ENCODE measurements at places on chromosomes 12 and 14.

GRCh38 chr14:73710737-73711136, 3.4 kb downstream of the PNMA1 start:
- no peak for DNase-seq

DNA sequence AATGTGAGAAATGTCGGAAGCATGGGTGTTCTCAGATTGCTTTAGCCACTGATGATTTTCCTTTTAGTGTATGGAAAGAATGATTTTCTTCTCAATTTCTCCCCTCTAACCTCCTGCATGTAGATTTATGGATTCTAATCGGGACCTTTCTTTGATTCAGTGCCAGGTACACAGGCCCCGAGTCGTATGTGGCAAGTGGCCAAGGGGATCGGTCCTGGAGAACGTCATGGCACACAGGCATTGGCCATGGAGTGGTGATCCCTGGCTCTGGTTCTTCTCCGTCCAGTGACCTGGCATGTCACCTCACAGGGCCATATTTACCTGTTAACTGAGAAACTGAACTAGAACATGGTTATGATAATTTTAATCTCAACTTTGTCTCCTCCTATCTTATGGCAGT, 58.1 kb downstream of the ETV6 start:
- no peak for DNase-seq

GRCh38 chr14:90558041-90558982, 161.5 kb downstream of the CALM1 start:
- DNase-seq = no peak

DNA sequence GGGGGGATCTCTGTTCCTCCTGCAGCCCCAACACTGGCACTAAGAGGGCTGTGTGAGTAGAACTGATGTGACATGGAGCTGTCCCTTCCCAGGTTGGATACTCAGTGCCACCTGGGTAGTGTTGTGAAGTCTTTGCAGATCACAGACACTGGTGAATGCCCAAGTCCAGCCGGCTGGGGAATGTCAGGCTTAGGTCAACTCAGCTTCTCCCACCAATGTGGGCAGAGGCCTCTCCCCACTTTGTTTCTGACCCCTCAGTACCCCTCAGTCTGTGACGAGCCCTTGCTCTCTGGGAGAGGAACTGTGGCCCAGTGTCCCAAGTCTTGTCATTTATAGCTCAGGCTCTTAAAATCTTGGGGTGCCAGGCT, 11.3 kb downstream of the SLC25A29 start:
- no peak for DNase-seq

- DNase-seq = no peak
Measured at GRCh38 chr12:99223579-99223978, 424.0 kb upstream of the GARIN6 start.

- DNase-seq = no peak
Measured at GRCh38 chr12:6507102-6507998, 13.4 kb downstream of the NCAPD2 start.

GRCh38 chr14:105711841-105712460, 185.6 kb downstream of the TMEM121 start:
- no peak for DNase-seq

- no peak for DNase-seq
Measured at GRCh38 chr14:61547186-61548069, 147.9 kb upstream of the HIF1A start.

- DNase-seq = no peak
Measured at GRCh38 chr14:63644741-63645140, 3.1 kb upstream of the WDR89 start.

DNA sequence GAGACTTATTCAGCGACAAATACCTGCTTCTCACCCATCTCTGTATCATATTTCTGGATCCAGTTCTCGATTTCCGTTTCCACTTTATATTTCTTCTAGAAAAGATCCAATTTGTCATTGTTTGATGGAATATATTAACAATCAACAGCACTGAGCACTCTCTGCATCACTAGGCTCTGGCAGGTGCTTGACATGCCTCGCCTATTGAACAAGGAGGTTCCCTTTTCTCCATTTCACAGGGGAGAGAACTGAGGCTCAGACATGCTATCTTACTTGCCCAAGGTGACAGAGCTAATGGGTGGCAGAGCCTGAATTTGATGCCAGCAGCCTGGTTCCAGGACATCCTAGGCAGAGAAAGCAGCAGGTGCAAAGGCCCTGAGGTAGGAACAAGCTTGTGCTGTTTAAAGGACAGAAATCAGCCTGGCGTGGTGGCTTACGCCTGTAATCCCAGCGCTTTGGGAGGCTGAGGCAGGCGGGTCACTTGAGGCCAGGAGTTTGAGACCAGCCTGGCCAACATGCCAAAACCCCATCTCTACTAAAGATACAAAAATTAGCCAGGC, 12.1 kb downstream of the RITA1 start:
- no peak for DNase-seq

DNA sequence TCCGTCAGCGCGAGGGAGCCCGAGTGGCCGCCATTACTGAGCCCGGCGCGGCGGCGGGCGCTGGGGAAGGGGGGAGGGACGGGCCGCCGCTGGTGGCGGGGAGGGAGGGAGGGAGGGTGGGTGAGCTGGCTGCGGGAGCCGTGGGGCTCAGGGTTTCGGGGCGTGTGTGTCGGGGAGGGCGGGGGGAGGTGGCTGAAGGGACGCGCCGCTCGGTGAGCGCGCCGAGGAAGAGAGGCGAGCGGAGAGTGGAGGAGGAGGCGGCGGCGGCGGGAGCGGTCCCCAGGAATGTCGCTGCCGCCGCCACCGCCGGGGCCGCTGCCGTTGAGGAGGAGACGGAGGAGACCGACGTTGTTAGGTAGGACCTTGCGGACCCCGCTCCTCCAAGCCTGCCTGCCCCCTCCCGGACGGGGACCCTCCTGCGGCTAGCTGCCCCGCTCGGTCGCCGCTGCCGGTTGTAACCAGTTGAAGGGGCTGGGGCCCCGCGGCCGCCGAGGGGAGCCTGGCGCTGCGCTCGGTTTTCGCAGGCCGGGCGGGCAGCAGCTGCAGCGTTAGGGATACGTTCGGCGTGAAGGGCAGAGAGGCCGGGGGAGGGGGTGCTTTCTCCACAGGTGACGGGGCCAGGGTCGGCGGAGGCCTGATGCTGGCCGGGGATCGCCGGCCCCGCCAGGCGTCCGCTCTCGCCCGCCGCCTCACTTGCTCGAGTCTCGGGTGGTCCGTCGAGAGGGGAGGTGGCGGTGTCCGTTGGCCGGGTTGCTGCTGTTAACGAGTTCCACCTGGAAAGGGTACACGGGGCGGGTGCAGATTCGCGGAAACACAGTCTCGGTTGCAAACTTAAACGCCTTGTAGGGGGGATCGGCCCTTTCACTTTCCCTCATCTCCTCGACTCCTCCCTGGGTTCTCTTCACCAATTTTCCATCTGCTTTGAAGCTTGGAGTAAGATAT, at the start of gene ARHGAP5:
Gene ARHGAP5 (plus strand): TSS at position 224 of the 942 bp plus-strand sequence. CDS start 13,366 bp downstream, outside the sequence.
- peak; percentile 59 for DNase-seq

DNA sequence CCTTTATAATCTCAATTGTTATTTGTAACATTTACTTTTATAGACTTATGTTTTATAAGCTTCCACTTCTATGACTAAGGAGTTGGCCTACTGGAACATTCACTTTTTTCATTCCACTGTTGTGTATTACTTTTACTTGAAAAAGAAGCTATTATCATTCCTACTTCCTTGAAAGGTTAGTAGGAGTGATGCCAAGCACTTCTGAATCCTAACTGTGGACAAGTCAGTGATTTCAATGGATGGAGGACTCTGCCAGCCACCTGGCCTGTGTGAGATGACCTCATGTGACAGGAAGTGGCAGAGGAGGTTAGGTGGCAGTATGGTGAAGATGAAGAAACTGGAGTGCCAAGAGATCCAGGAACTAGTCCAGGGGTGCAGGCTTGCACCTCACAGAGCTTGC, 46.0 kb downstream of the TECPR2 start:
- DNase-seq = no peak

- peak; percentile 48 for DNase-seq
Measured at GRCh38 chr14:89455412-89455811, 38.4 kb upstream of the FOXN3 start.

DNA sequence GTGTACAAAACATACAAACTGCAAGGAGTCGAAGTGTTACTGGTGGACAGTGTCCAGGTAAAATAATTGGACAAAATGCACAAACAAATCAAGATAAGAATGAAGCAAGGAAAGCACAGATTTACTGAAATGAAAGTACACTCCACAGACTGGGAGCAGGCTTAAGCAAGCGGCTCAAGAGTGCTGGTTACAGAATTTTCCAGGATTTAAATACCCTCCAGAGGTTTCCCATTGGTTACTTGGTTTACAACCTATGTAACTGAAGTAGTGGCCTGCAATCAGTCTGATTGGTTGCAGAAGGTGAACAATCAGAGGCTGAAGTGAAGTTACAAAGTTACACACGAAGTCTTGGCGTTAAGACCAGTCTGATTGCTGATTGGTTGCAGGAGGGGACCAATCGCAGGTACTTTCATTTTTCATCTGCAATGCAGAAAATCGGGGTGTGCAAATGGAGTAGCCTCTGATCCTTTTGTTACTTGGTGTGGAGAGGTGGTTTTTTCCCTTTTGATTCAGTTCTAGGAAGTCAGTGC, 11.6 kb upstream of the SCN8A start:
- no peak for DNase-seq

GRCh38 chr14:49691031-49691430, 1.9 kb upstream of the KLHDC1 start:
- DNase-seq = no peak

GRCh38 chr12:108667349-108667748, 33.7 kb upstream of the SELPLG start:
- no peak for DNase-seq

DNA sequence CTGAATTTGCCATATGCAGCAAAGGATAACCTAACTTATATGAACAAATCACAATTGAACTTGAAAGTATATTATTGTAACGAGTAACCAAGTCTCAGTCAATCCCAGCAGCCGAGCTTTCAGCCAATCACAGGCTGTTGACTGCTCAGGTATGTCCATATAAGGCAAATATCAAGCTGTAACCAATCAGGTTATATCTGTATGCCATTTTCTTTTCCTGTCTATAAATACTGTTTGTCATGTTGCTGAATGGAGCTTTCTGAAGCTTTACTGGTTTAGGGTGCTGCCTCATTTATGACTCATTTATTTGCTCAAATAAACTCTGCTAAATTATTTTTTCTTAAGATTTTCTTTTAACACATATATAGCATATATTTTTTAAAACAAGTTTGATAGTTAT, 1059.5 kb downstream of the GALC start:
- DNase-seq = no peak

- DNase-seq = no peak
Measured at GRCh38 chr12:85843606-85844310, 7.5 kb upstream of the RASSF9 start.

- DNase-seq = no peak
Measured at GRCh38 chr12:117816-118345, 51.3 kb downstream of the IQSEC3 start.

DNA sequence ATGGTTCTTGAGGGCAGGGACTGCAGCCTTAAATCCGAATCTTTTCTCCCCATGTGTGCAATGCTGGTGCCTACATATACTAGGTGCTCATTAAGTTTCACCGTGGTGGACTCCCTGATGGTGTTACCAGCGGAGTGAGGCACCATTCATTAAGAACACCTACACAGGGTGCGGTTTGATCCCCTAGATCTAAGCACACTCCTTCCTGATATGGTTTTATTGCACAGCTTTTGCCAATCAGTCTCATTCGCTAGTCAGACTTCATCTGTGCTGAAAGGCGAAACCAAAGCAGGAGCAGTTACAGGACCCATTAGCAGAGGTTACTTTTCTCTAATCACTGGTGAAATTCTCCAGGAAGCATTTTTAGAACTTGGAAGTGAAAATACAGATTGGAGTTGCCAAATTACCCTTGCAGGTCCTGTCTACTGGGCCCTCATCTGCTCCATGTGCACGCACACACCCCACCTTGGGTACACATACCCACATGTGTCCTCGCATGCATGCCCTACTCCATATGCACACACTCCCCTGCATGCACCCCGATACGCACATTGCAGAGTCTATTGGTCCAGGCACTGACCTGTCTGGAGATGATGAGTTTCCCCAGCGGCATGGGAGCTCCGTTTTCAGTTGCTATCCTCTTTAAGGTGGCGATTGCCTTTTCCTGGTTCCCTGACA, 58.5 kb downstream of the DAO start:
- no peak for DNase-seq

- DNase-seq = peak; percentile 47
Measured at GRCh38 chr12:94951071-94951934, 52.2 kb downstream of the NDUFA12 start.

DNA sequence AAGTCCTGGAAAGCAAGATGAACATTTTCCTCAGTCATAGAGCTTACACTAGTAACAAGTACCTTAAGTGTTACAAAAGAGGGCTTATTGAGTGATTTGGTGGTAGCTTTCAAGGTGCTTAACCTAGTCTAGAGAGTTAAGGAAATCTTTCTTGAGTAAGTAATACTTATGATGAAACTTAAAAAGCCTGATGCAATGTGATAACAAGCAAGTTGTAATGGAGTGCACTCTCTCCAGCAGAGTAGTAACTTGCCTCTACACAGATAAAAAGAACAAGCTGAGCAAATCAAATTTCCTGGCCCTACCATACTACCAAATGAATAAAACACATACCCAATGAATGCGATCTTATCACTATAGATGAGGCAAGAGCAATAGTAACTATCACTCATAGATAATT, 639.9 kb upstream of the FBXO33 start:
- no peak for DNase-seq

DNA sequence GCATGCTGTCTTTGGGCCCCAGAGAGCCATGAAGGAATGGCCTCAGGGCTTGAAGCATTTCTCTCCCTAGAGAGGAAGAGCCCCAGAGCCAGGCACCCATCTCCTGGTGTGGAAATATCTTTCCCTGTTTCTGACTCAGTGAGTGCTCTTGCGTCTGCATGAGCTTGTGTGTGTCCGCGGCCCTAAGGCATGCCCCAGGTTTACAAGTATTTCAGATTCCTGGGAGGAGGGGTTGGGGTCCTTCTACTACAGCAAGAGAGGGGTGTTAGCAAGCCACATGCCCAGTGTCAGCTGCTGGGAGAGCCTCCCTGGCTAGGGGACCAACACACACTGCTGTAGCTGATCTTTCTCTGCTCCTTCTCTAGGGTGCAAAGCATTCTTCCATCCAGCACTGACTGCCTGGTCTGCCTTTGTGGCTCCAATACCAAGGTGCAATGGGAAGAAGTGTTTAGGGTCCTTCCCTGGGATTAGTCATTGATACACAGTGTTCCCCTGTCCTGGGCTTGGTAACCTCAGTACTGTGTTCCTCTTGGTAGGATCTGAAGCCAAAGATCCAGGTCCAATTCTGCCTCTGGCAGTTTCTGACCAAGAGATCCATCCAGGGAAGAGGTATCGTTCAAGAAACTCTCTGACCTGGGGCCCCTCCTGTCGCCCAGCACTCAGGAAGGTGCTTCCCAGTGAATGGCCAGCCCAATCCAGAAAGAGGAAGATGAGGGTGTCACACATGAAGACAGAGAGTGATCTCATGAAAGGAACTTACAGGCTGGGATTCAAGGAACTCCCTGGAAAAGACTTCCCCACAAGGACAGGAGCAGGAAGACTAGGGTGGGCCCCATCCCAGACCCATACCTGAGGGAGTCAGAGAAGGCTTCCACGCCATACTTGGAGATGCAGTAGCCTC, 3.1 kb downstream of the RDH16 start:
- no peak for DNase-seq

DNA sequence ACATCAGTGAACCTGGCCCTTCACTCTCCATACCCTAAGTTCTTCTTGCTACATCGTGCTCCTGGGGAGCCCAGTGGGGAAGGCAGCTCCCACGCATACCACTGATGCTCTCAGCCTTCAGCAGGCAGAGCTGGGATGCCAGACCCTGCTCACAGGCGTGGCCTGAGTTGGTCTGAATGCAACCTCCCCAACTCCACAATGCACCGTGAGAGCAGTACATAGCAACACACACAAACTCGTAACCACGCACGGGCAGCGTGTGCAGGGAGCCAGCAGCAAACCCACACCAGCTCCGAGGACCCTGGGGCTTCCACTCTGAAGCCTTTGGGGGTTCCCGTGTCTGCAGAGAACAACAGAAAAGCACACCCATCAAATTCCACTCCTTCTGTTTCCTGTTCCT, 37.3 kb downstream of the ANO2 start:
- DNase-seq = no peak

Data from SK-N-DZ (cell line).